ENCODE measurements at places on chromosomes 7 and 10.

GRCh38 chr7:55475855-55476803 lies 96.2 kb downstream of the VOPP1 start:
- DNase-seq, result no peak

DNA sequence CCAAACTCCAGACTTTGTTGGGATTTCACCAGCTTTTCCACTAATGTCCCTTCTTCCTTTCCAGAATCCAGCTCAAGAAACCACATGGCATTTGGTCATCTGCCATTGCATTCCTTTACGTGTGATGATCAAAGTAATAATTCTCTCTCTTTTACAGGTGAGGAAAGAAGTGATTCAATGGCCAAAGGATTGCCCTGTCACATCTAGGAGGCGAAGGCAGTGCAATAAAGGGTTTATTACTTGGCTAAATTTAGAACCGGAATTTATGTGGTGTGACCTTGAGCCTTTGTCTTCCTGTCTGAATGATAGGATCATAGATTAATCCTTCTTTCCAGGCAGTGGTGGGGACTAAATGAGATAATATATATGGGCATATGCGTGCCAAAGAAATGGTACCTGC lies 58.3 kb upstream of the COBL start:
- DNase-seq, result no peak

DNA sequence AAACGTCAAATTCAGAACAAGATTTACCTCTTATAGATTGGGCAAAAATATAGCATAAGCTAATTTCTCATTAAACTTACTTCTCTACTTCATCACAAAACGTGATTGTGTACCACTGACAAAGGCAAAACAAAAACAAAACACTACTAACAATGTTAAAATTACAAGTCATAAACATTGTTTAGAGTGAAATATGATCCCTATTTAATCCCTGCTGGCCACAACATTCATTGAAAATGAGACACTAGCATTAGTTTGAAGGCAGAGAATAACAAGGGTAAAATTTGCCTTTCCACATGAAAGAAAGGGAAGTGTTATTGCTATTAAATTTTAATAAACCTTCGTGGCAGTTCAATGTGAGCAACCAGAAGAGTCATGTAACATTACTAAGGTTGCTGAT lies 45.0 kb downstream of the SEMA3A start:
- DNase-seq, result no peak

DNA sequence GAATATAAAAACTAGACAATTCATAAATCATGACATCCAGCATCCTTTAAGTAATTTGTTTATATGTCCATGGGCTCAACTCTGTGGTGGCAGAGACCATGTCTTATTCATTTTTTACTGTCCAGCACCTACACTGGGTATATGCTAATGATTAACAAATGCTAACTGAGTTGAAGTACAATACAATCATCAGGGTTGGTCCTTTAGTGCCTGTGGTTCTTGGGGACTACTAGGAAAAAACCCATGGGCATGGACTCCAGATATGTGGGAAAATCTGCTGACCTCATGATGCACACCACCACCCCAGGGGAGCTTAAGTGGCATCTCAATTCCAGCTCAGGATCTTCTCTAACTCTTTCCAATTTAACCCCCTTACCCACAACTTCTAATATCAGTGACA lies 85.3 kb upstream of the YAE1 start:
- DNase-seq, result no peak

GRCh38 chr10:118583611-118584010 lies 11.8 kb downstream of the PRLHR start:
- no peak for DNase-seq

GRCh38 chr10:123687758-123688157 lies 21.6 kb downstream of the GPR26 start:
- DNase-seq, result no peak

DNA sequence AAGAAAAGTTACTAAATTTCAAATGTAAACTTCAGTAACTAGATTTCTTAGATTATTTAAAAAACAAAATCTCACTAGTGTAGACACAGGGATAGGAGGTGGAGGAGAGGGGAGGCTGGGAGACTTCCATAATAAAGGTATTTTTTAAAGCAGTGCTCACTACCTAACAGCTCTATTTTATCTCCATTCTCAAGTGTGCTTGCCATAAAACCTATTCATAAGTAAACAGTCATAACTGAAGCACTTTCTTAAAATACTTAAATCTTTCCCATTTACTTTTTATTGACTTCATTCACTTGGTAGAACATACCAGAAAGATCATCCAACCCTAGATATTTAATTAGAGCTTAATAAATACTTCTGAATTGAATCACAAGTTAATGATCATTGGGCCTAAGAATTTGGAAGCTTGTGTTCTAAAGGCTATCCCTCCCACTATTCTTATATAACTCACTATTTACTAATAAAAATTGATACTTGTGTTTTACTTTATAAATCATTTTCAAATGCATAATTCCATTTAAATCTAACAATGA lies 107.4 kb downstream of the SNX13 start:
- DNase-seq, result no peak

DNA sequence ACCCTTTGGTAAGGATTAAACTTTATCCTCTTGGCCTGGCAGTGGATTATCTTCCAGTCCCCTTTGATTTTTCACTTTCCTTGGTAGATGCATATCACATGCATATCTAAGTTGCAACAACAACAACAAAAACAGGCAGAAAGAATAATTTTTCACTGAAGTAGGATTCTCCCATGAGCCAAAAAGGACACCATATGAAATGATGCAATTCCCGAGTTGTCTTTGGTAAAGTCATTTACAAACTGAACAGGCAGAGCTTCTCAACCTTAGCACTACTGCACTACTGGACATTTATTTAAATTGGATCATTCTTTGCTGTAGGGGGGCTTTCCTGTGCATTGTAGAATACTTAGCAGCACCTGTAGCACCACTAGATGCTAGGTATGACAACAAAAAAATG lies 195.0 kb downstream of the RELN start:
- DNase-seq, result no peak

- no peak for DNase-seq
These were observed 109.0 kb upstream of the VIPR2 start for GRCh38 chr7:159253657-159254056.

GRCh38 chr7:65371468-65371867 lies 2.2 kb upstream of the ZNF92 start:
- DNase-seq, result no peak

GRCh38 chr7:96211954-96212353 lies 109.9 kb downstream of the SLC25A13 start:
- no peak for DNase-seq

GRCh38 chr7:112420236-112420861 lies 29.9 kb upstream of the IFRD1 start:
- no peak for DNase-seq

GRCh38 chr7:4937411-4937810 lies 21.6 kb downstream of the MMD2 start:
- DNase-seq, result no peak

DNA sequence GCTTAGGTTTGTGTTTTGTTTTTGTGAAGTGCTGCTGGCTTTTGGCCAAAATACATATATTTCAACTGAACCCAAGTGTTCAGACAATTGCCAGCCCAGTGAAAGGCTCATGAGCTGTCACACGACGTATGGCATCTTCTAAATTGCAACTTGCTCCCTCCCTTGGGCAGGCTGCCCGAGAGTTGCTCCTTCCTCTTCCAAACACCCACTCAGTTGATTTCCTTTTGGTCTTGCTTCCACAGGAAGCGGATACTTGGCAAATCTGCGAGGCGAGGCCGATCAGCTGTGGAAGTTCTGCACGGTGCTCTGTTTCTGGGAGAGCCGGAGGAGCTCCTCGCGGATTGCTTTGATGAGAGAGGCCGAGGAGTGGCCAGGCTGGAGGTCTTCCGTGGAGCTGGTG lies 39.6 kb upstream of the ATP6V0A4 start:
- no peak for DNase-seq

GRCh38 chr7:23715099-23715498 lies 5.1 kb downstream of the STK31 start:
- DNase-seq, result no peak

DNA sequence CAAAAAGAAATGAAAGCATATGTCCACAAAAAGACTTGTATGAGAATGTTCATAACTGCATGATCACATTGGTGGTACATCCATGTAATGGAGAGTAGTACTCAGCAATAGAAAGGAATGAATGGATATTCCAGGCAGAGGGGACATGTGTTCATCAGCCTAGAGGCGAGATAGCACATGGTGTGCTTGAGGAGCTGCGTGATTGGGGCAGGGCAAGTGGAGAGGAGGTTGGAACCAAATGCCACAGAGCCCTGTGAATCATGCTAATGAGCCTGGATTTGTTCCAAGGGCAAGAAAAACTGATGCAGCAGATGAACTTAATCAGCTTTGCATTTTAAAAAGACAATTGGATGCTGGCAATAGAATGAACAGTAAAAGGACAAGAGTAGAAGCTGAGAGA lies 73.3 kb downstream of the C10orf90 start:
- no peak for DNase-seq

Data from activated CD8-positive, alpha-beta memory T cell treated with anti-CD3 and anti-CD28 coated beads, Interleukin-2, amount 50 U/mL, for 4 hours (primary cell).